ENCODE measurements at places on chromosomes 7 and 10.
A peak's percentile ranks its signal among the peaks of the same experiment; 100 is the strongest.

DNA sequence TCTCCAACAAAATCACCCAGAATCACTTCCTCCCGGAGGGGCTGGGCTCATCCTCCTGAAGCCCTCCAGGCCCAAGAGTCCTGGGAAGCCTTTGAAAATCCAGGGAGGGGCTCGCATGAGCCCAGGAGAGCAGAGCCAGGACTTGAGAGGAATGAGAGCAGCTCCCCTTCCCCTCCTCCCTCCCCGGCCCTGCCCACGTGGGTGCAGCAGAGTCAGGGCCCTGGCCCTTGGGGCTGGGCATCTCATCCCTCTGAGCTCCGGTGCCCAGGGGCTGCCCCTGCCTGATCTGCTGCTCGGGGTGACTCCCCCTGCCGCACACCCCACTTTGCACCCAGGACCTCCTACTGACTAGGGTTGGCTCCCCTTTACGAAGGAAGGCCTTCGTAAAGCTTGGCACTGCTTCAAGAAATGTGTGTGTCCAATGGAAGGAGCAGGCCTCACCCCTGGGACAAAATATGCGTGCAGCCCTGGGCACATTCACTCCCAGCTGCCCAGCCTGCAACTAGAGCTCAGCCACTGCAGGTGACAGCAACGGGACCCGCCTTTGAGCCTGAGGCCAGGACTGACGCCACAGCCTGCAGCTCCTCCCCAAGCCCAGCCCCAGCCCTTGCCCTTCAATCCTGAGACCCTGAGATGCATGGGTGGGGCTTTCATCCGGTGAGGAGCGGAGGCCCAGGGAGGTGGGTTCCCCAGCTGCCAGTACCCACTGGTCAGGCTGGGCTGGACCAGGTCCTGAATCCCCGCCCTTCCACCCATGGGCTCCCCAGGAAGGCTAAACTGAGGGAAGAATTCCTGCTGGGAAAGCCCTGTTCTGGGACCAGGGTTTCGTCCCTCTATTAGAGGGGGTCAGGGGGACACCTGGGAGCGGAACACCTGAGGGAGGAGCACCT, 21.8 kb downstream of the PWWP2B start:
- peak overlapping the region; percentile 48 for H3K27ac ChIP-seq
- no peak for DNase-seq
- no peak overlapping the region for H3K4me3 ChIP-seq

DNA sequence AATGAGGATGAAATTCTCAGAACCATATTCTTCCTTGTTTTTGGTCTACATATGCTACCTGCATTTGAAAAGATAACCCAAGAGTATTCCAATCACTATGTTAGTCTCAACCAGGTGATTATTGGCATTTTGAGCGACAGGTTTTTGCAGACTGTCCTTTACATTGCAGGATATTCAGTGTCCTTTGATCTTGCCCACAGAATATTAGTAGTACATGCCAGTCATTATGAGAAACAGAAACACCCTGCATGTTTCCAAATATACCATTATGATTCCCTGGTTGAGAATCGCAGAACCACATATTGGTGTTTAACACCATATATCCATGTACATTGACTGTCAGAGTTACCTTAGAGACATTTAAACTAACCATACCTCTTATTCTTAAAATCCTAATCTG, 30.6 kb downstream of the TMEM243 start:
- DNase-seq = no peak
- peaks cover 94% of the 10 kb centered on the region for H3K36me3 ChIP-seq
- H3K27ac ChIP-seq = no peak overlapping the region
- H3K4me1 ChIP-seq = no peaks in the 10 kb centered on the region

DNA sequence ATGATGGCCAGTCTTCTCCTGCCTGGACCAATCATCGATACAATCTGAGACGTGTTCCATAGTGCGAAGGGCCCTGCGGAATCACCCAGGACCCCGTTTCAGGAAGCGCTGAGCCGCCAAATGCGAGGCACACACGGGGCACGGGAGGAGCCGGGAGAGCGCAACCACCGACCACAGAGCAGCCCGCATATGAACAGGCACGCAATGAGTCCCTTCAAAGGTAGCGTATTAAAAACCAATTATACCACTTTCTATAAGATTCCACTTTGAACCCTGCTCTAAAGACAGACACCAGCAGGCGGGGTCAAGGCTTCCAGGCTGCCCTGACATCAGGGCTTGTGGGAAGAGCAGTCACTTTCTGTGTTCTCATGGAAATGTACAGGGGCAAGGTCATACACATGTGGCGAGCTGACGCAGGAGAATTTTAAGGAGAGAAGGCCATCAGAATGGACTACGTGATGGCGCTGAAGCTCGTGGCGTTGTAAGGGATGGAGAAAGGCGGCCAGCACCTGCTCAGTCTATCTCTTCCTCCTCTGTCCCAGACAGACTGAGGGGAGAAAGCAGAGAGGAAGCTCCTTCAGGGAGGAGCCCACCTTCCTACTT, 46.2 kb downstream of the AMZ1 start:
- H3K4me1 ChIP-seq = peaks cover 8% of the 10 kb centered on the region
- no peaks in the 10 kb centered on the region for H3K36me3 ChIP-seq
- H3K27me3 ChIP-seq = peaks cover 2% of the 10 kb centered on the region
- H3K4me3 ChIP-seq = no peak overlapping the region
- DNase-seq = no peak
- no peak overlapping the region for H3K27ac ChIP-seq

DNA sequence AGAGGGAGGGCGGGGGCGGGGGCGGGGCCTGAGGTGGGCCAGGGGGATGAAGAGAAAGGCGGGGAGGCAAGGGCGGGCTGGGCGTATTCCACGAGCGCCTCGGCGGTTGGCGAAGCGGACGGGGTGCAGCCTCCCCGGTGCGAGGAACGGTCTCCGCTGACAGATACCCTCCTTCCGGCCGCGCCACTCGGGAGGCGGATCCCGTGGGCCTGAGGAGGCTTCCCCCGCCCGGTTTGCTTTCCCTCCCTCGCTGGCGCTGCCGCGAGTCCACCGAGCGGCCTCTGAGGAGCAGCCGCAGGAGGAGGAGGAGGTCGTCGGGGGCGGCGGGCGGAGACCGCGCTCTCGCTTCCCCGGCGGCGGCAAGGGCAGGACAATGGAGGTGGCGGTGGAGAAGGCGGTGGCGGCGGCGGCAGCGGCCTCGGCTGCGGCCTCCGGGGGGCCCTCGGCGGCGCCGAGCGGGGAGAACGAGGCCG, at the start of gene TRIM24:
Gene TRIM24, plus strand, starts transcription at position 84 of the 473 bp plus-strand sequence. Its CDS starts 290 bp downstream, at position 374.
- H3K4me3 ChIP-seq = peak within 1 kb of the TSS; percentile 79
- H3K27me3 ChIP-seq = no peaks in the 10 kb centered on the region
- H3K27ac ChIP-seq = peak within 1 kb of the TSS; percentile 97

- peaks cover 69% of the 10 kb centered on the region for H3K36me3 ChIP-seq
- H3K4me3 ChIP-seq = no peak overlapping the region
These were observed 51.8 kb upstream of the SUN1 start for GRCh38 chr7:780516-780915.

DNA sequence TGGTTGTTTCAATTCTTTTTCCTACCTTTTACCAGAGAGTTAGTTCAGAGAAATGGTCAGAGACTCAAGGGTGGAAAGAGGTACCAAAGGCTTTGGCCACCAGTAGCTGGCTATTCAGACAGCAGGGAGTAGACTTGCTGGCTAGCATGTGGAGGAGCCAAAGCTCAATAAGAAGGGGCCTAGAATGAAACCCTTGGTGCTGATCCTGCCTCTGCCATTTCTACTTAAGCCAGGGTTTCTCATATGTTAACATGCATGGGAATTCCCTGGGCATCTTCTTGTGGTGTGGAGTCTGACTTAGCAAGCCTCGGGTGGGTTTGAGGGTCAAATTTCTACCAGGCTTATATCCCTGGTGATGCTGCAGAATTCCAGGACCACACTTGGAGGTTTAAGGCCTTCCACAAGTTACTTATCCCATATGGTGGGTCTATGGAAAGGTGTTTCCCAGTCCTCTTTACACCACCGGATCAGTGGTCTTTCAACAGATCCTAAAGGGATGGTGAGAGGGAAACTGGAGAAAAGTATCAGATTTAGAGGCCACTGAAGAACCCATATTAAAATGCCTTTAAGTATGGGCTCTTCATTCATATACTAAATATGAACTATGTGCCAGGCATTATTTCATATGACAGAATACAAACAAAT, 3.2 kb downstream of the IL6 start:
- H3K4me1 ChIP-seq = peaks cover 14% of the 10 kb centered on the region
- H3K27ac ChIP-seq = no peak overlapping the region
- no peak for DNase-seq

DNA sequence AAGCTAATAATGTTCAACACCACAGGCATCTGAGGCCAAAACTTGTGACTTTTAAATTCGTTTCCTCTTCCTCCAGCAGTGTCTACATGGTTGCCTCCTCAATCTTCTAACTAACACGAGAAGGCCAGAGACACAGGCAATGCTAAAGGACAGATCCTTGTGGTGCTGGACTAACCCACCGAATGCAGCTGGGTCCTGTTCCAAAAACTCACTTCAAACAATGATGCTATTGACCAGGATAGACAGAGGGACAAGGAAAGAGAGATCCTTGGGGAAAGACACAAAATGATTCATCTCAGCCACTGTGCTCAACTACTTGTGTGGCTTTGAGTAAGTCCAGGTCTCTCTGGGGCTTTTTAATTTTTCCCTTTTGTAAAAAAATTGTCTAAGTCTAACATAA, 107.6 kb downstream of the KCNMA1 start:
- no peak for DNase-seq
- no peak overlapping the region for H3K27ac ChIP-seq
- H3K4me1 ChIP-seq = no peaks in the 10 kb centered on the region
- H3K27me3 ChIP-seq = no peaks in the 10 kb centered on the region
- no peaks in the 10 kb centered on the region for H3K36me3 ChIP-seq

DNA sequence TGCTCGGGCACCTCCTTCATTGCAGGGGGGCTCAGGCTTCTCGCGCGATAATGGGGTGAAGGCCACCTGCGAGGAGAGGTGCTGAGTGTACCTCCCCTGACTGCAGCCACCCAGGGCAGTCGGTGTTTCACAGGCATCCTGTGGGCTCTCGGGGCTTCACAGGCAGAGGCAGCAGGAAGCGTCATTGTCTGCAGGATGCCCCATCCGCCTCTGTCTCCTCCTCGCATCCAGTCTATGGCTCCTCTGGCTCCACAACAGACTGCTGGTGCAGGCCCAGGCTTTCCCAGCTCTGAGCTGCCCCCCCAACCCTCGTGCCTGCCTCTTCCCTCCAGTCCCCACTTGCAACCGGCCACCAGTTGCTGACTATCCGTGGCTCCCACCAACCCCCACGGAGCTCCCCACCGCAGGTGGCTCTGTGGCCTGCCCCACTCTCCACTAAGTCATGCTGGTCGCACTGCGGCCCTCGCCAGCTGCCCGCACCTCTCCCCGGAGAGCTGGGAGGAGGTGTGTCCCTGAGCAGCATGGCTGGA, 36.5 kb downstream of the CAMK2B start:
- no peaks in the 10 kb centered on the region for H3K27me3 ChIP-seq
- no peak for DNase-seq
- no peak overlapping the region for H3K27ac ChIP-seq

DNA sequence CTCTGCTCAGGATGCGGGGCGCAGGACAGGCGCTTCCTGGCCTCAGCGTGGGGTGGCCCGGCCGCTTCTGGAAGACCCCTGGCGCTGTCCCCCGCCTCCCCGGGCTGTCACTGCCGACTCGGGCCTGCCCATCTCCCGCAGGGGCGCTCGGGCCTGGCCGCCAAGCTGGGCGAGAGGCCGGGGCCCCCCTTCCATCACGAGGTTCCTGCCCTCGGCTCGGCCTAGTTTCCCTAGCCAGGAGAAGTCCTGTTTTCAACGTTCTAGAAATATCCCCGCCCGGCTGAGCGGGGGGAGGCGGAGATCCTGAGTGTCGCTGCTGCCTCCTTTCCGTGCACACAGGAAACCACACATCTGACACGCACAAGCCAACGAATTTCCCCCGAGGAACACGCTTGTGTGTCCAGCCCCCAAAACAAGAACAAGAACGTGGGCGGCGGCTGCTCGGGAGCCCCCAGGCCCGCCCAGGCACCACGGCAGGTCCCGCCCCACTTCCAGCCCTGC, 33.7 kb downstream of the AP5Z1 start:
- H3K36me3 ChIP-seq = no peaks in the 10 kb centered on the region
- DNase-seq = peak; percentile 33
- H3K27ac ChIP-seq = no peak overlapping the region
- H3K4me1 ChIP-seq = no peaks in the 10 kb centered on the region
- no peak overlapping the region for H3K4me3 ChIP-seq

DNA sequence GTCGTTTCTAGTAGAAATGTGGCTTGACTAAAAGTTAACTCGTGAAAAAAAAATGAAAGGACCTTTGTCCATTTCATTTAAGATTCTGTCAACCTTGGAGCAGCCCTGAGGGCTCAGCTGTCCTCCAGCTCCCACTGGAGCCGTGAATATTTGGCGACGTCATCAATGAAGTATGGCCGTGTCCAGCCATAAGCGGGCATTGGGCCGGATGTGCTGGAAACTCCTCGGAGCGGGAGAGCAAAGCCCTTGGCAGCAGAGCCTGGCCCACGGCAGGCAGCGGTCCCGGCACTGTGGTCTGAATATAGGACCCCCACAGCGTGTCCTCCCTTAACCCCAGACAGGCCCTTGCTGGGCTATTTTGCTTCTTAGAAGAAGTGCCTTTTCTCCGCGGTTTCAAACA, 50.0 kb downstream of the JAKMIP3 start:
- no peaks in the 10 kb centered on the region for H3K4me1 ChIP-seq
- no peaks in the 10 kb centered on the region for H3K27me3 ChIP-seq
- no peak overlapping the region for H3K27ac ChIP-seq
- no peaks in the 10 kb centered on the region for H3K36me3 ChIP-seq
- H3K4me3 ChIP-seq = no peak overlapping the region

DNA sequence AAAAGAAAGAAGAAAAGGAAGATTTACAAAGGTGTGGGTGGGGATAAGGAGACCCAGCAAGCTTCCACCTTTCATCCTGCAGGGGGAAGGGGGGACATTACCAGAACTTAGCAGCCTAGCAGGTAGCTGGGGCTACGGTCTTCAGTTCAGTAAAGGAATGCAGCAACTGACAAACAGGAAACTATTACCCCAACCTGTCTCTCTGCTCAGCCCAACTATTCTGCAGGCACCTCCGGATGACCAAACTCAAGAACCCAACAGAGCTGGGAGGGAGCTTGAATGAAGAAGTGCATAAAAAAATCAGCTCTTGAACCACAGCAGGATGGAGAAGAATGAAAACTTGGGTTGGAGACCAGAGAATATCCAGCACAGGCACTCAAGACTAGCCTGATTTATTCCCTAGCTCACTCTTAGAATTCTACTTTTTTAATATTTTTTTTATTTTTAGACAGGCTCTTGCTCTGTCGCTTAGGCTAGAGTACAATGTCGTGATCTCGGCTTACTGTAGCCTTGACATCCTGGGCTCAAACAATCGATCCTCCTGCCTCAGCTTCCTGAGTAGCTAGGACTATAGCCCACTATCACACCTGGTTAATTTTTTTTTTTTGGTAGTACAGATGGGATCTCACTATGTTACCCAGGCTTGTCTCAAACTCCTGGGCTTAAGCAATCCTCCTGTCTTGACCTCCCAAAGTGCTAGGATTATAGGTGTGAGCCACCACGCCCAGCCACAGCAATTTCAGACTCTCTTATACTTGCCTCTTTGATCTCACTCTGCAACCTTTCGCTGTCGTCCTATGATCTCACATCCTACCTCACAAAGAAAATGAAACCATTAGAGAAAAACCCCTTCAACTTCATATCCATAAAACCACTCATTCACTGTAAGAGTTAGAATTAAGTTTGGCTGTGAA, 18.5 kb upstream of the C10orf67 start:
- H3K4me1 ChIP-seq = peaks cover 1% of the 10 kb centered on the region
- H3K27me3 ChIP-seq = no peaks in the 10 kb centered on the region
- H3K4me3 ChIP-seq = no peak overlapping the region
- no peak for DNase-seq
